Hypothalamus (tissue), 51 donors: ENCODE measurements at places on chromosomes 16 and 17.

DNA sequence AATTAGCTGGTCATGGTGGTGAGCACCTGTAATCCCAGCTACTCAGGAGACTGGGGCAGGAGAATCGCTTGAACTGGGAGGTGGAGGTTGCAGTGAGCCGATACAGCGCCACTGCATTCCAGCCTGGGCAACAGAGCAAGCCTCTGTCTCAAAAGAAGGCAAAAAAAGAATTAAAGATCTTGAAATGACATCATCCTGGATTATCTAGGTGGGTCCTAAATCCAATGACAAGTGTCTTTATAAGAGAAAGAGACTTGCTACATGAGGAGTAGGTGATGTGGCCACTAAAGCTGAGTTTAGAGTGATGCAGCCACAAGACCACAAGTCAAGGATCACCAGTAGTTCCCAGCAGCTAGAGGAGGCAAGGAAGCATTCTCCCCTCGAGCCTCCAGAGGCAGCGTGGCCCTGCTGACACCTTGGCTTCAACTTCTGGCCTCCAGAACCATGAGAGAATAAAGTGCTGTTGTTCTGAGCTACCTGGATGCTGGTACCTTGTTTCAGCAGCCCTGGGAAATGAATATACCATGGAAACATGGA is 15.8 kb downstream of the CIITA start:
- no peak for DNase-seq

GRCh38 chr16:2176047-2176446 is 20.4 kb downstream of the CASKIN1 start:
- no peak for DNase-seq

GRCh38 chr16:30491744-30492308 is 19.3 kb downstream of the ITGAL start:
- DNase-seq, result no peak

DNA sequence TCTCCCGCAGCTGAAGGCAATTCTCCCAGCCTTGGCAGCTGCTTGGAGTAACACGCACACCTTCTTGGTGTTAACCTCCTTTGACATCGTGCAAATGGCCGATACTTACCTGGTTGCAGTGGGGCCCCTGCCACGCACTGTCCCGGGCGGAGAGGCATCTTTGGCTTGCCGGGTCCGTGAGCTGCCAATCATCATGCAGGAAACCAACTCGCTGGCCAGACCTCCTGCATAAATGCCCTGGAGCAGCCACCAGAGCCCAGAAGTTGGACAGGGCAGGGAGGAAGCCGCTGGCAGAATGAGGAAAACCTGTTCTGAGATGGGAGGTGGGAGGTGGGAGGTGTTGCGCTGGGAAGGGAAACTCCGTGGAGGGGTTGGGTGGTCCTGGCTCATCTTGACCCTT is 41.7 kb upstream of the CREBBP start:
- DNase-seq, result no peak

- DNase-seq, result no peak
These were observed 123.6 kb downstream of the CMIP start for GRCh38 chr16:81567987-81568748.

DNA sequence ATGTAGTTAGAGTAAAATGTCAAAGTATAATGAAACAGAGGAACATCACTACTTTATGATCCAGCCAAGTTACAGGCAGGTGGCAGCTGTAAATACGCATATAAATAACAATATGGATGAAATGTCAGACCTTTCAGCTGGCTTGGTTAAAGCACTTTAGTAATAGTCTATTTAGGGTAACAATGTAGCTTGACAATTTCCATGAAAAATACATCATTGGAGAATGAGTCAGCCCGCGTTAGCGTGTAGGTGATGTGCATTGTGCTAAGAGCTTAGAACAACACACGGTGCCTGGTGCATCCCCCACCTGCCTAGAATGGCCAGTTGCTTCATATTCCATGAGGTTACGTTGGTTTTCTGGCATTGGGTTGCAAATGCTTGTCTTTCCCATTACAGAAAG is 119.4 kb downstream of the RBFOX1 start:
- no peak for DNase-seq

- DNase-seq, result no peak
These were observed 1.5 kb downstream of the TPSG1 start for GRCh38 chr16:1223355-1224214.
